ENCODE measurements at places on chromosomes 16 and 17. TPM values are rescaled to one million over a fixed set of nuclear protein-coding genes. Genes with fewer than 3 reads are reported as not detected.

DNA sequence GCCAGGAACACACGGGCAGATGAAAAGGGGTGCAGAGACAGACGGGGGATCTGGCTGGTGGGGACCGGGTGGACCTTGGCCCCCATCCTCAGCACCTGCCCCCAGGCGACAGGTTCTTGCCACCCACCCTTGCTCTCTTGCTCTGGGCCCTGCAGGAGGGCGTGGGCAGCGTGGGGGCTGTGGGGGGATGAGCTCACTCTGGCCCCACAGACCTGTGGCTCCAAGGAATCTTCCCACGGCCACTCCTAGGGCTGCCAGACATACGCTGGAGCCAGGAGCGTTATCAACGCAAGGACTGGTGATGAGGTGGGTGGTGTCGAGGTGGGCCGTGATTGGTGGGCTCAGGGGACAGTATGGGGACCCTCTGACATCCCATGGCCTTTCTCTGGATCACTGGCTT is 6.3 kb downstream of the CTRB1 start:
- no peak for DNase-seq

GRCh38 chr17:77783991-77784820 is 174.3 kb upstream of the TNRC6C start:
- no peak for DNase-seq

DNA sequence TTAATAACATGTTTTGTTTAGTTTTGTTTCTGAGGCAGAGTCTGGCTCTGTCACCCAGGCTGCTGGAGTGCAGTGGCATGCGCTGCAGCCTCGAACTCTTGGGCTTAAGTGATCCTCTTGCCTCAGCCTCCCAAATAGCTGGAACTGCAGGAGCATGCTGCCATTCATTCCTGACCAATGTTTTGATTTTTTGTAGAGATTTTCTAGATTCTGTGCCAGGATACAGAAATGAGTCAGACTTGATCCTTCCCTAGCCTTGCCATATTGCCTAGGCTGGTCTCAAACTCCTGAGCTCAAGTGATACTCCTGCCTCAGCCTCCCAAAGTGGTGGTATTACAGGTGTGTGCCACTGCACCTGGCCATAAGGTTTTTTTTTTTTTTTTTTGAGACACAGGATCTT is 17.7 kb downstream of the TAOK1 start:
- DNase-seq, result no peak

DNA sequence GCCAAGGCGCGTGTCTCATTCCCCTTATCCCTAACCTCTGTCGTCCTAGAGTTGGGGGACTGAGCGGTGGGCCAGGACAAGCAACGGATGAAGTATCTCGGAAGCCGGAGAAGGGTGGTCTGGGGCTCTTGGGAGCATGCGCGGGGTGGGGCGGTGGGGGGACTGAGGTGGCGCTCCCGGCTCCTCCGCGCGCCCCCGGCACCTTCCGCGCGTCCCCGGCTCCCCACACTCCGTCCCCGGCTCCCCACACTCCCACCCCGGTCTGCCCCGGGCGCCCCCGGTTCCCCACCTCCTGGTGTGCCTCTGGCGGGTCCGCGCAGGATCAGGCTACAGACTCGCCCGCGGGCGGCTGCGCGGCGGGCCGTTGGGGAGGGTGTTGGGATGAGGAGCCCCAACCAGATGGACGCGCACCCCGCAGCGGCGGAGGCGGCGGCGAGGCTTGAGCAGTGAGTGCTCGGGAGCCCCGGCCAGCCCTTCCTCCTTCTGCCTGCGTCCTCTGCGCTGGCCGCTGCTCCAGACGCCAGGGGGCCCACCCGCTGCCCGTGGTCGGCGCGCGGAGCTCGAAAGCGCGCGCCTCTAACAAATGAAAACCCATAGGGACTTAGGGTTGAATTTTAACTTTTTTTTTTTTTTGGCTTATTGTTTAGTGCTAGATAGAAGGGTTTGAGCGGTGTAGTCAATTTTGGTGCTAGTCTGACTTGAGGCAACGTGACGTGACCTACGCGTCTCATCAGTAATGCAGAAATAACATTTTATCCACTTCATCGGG is 5.6 kb upstream of the CRYM start:
- no peak for DNase-seq

Gene CCT6B
- total RNA-seq, result 3.2 TPM

Gene CDH16
- total RNA-seq, result not detected

Gene AIPL1
- 0.10 TPM for total RNA-seq

Gene CEP295NL
- 10.2 TPM for total RNA-seq

All from skin of body (tissue), 3 donors.